ENCODE measurements at places on chromosomes 11 and 22.

DNA sequence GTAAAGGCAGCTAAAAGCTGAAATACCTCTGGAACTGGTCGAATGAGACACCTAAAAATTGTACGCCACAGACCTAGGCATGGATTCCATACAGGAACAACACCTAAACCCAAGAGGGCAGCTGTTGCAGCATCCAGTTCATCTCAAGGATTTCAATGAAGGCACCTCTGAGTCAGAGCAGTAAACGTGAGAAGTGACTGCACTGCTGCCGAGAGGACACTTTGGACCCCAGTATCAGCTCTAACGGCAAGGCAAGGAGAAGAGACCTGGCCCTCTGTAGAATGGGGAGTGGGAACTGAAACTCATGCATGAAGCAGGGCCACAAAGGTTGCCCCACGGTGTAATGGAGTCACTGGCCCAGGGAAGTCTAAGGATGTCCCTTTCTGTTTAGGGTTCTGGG, 23.9 kb downstream of the MAP6 start:
- DNase-seq = no peak

DNA sequence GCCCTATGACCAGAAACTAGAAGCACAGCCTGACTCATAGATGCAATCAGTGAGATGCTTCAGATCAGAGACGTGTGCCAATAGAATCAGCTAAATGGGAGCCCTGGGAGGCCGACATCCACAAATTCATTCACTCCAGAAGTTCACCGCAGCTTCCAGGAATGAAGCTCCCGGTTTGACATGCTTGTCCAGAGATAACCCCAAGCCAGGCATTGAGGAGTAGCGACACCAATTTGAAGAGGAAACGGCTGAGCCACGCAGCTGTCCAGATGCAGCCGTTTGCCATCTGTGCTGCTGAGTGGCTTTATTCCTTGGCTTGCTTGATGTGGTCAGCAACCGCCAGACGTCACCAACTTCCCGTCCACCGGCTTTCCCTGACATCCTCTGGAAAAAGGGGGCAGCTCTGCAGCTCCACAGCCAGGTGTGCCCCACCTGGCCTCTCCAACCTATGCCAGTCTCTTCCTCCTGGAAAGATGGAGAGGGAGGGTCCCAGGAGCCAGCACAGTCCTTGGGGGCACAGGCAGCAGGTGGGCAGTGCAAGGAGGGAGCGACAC, 123.9 kb upstream of the OPCML start:
- DNase-seq = no peak

- no peak for DNase-seq
These were observed 1083.9 kb downstream of the BRD1 start for GRCh38 chr22:48743601-48744282.

DNA sequence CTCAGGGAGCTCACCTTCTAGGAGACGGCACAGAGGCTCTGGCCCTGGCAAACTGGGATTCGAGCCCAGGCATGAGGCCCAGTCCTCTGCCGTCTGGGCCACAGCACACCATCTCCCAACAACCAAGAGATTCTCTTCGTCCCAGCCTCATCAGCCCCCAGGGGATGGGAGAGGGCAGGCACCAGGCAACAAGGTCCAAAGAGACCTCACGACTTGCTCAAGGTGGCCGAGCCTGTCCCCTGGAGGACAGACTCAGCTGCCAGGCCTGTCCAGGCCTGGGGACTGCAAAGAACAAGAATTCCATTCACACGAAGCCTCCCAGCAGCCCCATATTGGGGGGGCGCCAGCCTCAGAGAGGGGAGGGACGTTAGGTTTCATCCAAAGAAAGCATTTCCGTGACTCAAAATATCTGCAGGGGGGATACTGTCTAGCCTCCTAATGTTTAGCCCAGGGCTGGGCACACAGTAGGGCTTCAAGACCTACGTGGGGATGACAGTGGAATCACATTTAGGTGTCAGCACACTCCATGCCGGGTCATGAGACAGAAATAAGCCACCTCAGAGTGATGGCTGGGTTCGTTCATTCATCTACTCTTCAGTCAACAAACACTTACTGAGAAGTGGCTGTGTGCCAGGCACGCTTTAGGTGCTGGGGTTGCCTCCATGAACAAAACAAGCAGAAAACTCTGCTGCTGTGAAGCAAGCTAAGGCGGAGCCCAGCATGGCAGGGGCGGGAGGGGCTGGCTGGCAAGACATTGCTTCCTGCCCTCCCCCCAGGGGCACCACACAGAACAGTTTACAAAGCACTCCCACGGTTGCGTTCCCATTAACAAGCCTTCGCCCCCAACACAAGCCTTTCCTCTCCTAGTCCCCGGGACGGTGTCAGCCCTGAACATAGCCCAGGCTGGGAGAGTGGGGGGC, 1.2 kb downstream of the CARNS1 start:
- no peak for DNase-seq

DNA sequence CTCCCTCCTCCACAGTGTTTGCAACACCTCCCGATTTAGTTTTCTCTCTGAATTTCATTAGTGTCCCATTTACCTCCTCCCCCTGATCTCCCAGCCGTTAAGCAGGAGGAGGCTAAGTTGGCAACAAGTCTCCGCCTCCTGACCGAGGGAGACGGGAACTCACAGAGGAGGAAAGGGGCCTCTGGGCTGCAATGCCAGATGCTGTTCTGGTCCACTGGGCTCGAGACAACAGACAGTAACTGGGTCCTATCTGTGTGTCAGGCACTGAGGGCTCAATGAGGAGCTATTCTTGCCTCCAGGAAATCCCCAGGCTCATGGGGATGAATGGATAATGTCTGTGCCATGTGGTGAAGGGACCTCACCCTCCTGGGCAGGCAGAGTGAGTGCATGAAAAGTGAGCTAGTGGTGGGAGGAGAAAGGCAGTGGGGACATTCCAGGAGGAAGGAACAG, 228.1 kb downstream of the TENM4 start:
- no peak for DNase-seq

DNA sequence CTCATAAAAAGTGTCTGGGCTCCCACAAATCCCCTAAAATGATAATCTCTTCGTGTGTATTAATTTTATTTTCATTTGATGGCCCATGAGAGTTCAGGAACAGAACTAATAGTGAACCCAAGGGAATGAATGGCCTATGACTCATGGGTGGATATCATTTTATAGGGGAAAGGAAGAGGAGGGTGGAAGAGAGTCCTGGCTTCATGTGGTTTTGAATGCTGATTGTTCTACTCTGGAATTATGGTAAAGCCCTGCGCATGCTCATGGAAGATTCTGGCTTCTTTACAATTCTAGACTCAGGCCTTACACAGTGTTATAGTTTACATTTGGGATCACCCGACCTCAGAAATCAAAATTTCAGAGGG, 35.2 kb downstream of the MAML2 start:
- no peak for DNase-seq

DNA sequence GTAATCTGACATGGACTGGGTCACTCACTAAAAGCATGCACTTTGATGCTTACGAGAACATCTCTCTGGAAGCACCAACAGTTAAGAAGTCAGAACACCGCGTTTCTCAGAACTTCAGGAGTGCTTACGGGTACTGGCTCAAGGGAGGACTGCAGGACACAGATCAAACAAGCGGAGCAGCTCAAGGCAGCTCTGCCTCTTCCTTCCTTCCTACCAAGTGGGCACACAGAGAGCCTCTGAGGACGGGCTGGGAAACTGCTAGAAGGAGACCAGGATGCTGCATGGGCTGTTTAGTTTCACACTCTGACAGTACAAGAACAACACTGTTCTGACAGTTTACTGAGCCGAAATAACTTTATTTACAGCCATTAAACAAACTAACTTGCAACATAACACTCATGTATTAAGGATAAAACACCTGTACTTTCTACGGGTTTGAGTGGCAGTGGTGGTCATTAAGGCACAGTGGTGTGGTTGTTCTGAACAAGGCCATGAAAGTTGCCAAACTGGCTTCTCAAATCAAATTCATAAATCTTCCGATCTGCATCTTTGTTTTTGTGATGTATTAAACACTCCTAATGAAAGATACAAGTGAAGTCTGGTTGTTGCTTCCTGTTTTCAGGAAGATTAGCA, 37.5 kb downstream of the ARFGAP3 start:
- DNase-seq = no peak

DNA sequence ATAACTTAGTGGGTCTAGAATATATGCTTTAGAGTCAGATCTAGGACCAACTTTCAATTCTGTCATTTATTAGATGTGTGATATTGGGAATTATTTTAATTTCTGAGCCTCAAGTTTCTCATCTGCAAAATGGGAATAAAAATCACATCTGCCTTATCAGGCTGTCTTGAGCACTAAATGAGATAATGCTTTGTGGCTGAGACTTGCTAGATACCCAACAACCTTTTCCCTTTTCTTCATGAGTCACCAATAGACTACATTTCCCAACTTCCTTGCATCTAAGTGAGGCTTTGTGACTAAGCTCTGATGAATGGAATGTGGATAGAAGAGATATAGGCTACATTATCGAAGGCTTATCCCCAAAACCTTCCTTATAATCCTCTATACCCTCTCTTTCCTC, 220.7 kb upstream of the SESN3 start:
- DNase-seq = no peak

DNA sequence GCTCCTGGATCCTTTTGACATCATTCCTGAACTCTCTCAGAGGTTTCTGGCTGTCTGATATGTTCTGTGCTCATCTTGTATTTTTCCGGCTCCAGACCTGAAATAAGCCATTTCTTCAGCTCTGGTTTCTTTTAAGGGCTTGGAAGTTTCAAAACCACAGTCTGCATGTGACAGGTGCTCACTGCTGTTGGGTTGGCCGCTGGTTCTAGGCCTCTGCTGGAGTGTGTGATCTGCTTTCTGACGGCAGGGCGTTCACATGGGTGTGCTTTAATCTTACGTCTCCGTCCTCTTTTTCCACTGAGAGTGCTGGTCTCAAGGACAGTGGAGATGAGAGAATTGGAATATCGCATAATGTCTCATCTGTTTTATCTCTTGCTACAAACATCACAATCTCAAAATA, 10.3 kb downstream of the ZBED4 start:
- no peak for DNase-seq

DNA sequence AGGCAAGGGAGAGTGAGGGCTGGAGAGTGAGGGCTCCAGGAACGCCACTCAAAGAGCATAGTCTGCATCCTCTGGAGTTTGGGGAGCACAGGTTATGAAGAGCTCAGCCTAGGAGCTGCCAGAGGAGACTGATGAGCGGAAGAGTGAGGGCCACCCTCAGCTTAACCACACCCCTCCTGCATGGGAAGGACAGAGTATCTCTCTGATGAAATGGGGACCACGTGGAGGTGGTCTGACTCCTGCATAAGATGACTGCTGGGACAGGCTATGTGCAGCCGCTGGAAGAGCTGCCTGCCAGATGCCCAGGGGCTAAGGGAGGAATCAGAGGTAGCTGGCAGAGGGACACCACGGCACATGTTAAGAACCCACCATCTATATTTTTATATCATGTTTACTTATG, 162.9 kb upstream of the POU2AF2 start:
- DNase-seq = no peak

GRCh38 chr11:78110351-78110750, 29.1 kb downstream of the ALG8 start:
- DNase-seq = no peak

DNA sequence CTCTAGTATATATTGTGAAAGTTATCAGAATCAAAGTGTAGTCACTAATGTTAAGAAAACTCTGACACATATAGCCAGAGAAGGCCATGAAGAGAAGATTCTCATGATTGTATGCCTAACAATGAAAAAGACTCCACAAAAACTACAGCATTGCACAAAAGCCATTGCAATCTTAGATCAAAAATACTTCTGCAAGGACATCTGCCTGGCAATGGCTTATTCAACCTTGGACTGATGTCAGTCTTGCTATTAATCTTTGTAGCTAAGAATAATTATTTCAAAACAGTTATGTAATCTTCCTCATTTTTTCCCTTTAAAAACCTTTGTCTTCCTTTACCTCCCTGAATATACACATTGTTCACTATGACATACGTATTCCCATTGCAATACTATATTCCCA, 55.3 kb upstream of the SLC36A4 start:
- DNase-seq = no peak

DNA sequence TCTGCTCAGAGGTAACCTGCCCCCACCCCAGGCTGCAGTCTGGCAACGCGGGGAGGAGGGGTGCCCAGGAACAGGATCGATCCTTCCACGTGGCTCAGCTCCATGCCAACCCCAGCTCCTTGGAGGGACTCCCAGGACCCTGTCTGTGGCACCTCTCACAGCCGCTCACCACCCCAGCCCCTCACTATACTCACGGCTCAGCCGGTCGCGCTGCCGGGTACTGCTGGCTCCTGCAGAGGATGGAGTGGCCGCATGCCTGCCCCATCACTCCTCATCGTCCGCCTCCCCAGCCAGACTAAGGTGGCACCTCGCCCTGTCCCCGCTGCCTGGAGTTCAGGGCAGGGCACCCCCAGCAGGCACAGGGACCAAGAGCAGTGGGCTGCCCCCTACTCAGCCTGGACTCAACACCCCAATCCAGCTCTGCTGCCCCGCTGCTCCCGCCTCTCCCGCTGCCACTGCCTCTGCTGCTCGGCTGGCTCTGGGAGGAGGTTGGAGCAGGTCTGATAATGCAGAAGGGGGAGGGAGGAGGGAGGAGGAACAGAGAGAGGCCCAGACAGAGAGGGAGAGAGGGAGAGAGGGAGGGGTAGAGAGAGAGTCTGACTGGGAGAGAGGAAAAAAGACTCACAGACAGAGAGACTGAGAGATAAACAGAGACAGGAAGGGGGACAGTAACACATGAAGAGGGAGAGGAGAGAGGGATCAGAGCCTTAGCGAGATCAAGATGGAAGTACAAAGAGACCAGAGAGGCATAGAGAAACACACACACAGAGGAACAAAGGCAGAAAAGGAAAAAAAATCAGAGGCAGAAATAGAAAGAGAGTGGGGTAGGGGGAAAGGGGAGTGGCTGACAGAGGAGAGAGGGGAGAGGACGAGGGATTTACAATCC, at the start of gene PDE2A:
PDE2A (minus strand) TSS at position 480 of the 886 bp plus-strand sequence; CDS start at position 265, 215 bp downstream.
- no peak for DNase-seq
